Hepatic stellate cell (primary cell): ENCODE measurements at places on chromosomes 3 and 15.

- DNase-seq, result no peak
Observed at GRCh38 chr3:172846706-172847105, 96.2 kb downstream of the ECT2 start.

DNA sequence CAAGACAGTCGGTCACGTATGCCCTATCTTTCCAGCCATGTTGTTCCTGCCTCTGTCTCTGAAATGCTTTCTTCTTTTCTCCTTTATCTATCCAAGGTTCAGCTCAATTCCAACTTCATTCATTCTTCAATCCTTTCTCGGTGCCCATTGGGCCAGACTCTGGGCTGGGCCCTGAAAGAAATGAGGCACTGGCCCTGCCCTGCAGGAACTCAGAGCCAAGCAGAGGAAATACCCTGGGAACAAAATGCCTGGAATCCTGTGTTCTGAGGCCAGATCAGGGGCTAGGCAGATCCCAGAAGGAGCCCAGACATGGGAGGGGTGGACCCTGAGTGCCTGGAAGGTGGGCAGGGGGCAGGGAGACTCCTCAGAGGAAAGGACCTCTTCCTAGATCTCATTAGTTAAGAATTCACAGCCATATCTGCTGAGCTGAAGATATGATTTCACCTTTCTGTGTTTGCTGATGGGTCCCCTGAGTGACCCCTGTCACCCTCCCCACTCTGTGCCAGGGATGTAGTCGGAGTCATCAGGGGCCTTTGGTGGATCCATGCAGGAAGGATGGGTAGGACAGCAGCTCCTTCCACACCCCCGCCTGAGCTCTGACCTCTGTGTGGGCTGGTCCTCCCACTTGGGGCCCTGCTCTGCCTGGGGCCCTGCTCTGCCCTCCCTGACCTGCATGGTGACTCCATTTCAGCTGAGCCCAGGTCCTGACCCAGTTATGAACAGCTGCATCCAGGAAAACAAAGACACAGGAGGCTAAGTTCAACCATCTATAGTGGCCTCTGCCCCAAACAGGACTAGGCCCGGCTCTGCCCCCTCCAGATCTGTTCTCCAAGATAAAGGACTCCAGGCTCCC lies 5.3 kb upstream of the DAPK2 start:
- DNase-seq, result no peak

DNA sequence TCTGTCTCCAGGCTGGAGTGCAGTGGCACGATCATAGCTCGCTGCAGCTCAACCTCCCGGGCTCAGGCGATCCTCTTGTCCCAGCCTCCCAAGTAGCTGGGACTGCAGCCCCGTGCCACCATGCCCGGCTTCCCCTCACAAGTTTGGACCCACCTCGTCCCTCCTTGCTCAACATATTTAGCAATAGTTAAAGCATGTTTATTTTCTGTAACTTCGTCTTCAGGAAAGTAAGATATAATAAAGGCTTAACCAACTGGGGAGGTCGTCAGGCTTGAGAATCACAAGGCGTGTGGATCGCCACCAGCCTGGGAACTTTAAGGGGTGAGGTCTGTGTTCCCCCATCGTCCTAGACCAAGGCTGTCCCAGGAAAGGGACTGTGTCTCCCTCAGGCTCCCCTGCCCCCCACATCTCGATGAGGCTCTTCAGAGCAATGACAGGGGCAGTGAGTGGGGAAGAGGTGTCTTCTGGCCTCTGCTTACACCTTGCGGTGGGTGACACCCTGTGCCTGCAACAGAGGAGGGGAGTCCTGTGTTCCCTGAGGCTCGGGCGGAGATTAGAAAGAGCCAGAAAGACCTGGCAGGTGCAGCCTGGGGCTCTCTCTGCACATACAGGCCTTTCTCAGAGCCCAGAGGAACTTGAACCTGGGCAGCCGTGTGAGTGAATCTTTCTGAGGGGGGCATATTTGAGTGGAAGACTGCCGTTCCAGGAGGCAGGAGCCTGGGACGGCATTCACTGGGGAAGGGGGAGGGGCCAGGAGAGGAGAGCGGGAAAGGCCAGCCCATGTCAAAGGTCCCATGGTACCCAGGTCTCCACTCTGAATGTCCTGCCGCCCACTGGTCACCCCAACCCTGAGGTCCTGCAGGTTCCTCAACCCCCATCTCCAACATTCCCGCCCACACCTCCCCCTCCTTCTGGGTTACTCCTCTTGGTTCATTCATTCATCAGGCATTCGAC lies 152.3 kb downstream of the SMAD6 start:
- no peak for DNase-seq

GRCh38 chr3:155218462-155218861 lies 75.0 kb downstream of the STRIT1 start:
- DNase-seq, result no peak

DNA sequence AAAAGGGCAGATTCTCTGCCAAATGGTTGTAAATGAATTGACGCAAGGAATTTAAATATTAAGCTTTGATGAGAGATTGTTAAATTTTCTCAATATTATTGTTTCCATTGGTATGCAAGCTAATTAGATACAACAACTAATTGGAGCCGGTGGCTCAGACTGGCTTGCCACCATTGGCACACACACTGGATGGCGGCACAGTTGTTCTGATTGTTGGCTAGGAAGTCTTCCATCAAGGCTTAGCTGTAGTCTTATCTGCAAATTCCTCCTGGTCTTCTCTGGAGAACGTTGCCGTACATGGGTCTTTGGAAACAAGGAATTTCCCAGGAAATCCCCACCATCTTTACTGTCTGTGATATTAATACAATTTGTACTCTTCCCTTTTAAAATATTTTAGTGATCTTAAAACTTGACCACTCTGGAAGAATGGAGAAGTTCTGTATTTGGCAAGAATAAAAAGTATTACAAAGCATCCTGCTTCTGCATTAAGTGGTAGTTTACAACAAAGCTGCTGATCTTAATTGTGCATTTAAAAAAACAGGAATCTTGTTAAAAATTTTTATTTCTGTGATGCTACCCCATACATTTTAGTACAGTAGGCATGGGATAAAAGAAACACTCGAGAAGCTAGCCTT lies 126.5 kb downstream of the UBE2E2 start:
- no peak for DNase-seq
